Glomerular endothelial cell (primary cell): ENCODE measurements at places on chromosomes 2 and 18. TPM values are rescaled to one million over a fixed set of nuclear protein-coding genes. Genes with fewer than 3 reads are reported as not detected.

- no peak for DNase-seq
Observed at GRCh38 chr2:62471816-62472215, 34.2 kb downstream of the TMEM17 start.

GRCh38 chr2:241218131-241219029 lies 29.9 kb downstream of the ANO7 start:
- no peak for DNase-seq

DNA sequence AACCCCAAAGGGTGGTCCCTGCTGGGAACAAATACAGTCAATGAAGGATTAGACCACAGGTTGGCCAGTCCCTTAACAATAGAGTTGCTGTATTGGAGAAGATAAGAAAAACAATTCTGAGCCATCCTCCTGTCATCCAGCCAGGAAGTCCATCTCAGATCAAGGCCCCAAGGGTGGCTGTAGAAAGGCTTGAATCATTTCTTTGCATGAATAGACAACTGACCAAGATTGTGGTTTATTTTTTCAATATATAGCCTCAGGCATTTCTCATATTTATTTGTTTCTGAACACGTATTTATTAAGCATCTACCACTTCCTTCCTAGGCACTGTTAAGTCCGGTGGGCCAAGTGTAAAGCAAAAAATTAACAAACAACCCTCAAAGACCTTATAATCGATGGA lies 274.4 kb upstream of the SLC14A2 start:
- no peak for DNase-seq

- DNase-seq = no peak
Observed at GRCh38 chr2:151927501-151928221, 99.4 kb upstream of the ARL5A start.

DNA sequence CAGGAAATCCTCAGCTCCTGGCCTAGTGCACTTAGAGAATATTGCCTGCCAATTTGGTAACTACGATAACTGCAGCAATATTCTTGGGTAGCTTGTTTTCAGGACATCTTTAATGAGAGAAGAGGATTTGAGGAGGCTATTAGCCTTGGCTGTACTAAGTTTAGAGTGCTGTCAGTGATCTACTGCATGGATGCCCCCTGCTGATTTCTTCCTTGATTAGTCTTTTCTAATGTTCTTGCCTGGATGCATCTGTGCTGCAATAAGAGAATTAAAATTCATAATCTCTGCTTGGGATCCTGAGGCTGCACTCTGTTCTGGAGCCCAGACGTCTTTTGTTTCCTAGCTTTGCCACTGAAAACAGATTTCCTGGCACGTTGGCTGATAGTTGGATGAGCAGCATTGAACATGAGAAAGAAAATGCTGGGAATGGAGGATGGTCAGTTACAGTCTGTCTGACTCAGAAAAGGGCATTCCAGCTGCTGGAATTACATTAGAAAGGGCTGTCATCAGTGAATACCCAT lies 115.4 kb downstream of the CCDC85A start:
- DNase-seq = no peak

GRCh38 chr2:64787019-64787365 lies 133.3 kb upstream of the SERTAD2 start:
- no peak for DNase-seq

DNA sequence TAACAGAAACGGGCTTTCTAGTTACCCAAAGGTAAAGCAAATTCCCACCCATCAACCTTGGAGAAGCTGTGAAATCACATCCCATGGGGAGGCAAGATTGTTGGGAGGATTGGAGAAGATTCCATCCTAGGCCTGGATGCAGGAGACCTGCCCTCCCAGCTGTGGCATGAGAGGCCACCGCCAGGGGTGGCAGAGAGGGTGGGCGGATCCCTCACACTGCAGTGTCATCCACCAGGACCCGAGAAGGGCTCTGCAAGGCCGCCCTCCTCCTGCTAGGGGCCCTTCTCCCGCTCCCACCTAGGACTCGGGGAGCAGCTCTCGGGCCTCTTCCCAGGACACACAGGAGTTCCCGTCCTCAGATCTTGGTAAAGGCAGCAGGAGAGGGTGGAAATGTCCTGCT lies 15.5 kb upstream of the ATG16L1 start:
- DNase-seq = no peak

DNA sequence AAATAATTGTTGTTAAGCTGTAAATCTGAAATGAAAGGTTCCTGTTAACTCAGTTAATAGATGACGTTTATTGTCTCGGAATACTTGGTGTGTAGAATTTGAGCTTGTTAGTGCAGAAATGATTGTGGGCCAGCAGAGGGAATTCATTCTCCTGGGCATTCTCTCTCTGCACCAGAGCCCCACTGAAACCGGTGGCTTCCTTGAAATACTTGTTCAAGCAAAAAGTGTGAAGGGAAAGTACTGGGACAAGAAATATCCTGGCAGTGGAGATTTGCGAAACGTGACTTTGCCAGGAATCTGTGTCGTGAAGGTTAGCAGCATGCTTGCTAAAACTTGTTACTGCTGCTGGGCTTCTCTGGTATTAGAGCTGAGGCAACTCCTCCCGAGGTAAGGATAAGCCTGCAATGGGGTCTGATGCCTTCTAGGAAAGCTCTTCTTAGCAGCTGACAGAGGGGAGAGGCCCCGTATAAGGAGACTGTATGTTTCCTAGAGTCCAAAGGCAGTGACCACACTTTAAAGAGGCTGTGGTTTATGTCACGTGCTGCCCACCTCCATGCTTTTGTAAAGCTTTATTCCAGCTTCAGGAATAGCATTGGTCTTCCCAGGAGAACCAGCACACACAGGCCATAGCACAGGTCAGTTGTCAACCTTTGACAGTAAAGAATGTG lies 2.0 kb downstream of the ITGA6 start:
- DNase-seq = no peak

GRCh38 chr2:60567919-60568768 lies 14.7 kb upstream of the BCL11A start:
- DNase-seq = no peak

- DNase-seq = no peak
Observed at GRCh38 chr2:175743011-175743410, 259.1 kb downstream of the LNPK start.

GRCh38 chr2:17821535-17822444 lies 5.5 kb downstream of the MSGN1 start:
- no peak for DNase-seq

DNA sequence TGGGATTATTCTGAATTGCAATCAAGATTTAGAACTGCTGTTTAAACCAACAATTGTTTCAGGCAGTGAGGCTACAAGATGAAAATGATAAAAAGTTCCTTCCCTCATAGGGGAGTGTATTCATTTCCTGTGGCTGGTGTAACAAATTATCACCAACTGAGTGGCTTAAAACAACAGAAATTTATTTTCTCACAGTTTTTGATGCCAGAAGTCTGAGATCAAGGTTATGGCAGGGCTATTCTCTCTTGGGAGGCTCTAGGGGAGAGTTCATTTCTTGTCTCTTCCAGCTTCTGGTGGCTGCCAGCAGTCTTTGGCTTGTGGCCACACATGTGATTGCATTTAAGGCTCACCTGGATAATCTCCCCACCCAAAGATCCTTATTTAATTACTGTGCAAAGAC lies 290.5 kb upstream of the ZSWIM2 start:
- no peak for DNase-seq

GRCh38 chr2:170005702-170006101 lies 172.2 kb upstream of the MYO3B start:
- DNase-seq = no peak

TTR gene
- not detected in 2 replicates for total RNA-seq

CRYGC gene
- not detected in 2 replicates for total RNA-seq

MC5R gene
- total RNA-seq = not detected in 2 replicates

PIKFYVE gene
- total RNA-seq = 19.0 and 27.2 TPM in 2 replicates

ACYP2 gene
- 7.1 and 9.0 TPM in 2 replicates for total RNA-seq
